ENCODE measurements at places on chromosomes 4 and X.

GRCh38 chr4:52755426-52755825 is 4.2 kb upstream of the ERVMER34-1 start:
- no peak for DNase-seq

GRCh38 chr4:123588631-123589241 is 192.1 kb downstream of the SPRY1 start:
- DNase-seq, result peak; percentile 40

- no peak for DNase-seq
These were observed 290.2 kb downstream of the CAMK2D start for GRCh38 chr4:113471146-113471860.

- DNase-seq, result peak; percentile 36
These were observed 51.7 kb upstream of the OTUD4 start for GRCh38 chr4:145231906-145232700.

- DNase-seq, result no peak
These were observed 293.2 kb upstream of the LCORL start for GRCh38 chr4:18314731-18315130.
